MM.1S (cell line): ENCODE measurements at places on chromosomes 11 and 22.

DNA sequence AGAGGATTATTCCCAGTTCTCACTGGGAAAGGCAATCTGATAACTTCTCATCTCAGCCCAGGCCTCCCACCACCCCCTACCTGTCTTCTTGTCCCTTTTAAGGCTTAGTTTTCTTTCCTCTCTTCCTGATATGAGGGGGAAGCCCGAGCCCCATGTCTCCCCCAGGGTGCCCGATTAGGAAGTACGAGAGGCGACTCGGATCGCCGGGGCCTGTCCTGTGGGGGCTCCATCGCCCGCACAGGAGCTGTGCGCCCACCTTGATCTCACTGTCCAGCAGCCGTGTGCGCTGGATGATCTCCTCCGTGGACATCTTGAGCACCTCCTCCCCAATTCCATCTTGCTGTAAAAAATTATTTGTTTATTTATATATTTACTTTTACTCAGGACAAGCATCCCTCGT lies 628 bp downstream of the PSMC3 start:
- no peak for DNase-seq

- DNase-seq = peak; percentile 78
These were observed 7.5 kb upstream of the RAG2 start for GRCh38 chr11:36605221-36606216.

DNA sequence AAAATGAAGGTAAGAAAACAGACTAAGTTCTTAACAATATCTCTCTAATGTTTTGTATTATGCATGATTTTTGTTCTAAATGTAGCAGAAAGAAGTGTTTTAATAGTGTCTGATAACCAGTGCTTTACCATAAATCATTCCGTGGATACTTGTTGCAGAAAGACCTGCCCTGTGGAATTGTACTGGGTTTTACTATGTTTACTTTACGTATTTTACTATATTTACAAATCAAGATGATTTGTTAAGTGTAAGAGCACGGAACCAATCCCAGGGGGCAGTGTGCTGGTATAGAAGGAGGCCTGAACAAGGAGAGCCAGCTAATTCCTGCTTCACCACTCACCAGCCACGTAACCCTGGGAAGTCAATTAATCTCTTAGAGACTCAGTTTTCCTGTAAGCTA lies 1.4 kb downstream of the HTR3B start:
- DNase-seq = no peak

DNA sequence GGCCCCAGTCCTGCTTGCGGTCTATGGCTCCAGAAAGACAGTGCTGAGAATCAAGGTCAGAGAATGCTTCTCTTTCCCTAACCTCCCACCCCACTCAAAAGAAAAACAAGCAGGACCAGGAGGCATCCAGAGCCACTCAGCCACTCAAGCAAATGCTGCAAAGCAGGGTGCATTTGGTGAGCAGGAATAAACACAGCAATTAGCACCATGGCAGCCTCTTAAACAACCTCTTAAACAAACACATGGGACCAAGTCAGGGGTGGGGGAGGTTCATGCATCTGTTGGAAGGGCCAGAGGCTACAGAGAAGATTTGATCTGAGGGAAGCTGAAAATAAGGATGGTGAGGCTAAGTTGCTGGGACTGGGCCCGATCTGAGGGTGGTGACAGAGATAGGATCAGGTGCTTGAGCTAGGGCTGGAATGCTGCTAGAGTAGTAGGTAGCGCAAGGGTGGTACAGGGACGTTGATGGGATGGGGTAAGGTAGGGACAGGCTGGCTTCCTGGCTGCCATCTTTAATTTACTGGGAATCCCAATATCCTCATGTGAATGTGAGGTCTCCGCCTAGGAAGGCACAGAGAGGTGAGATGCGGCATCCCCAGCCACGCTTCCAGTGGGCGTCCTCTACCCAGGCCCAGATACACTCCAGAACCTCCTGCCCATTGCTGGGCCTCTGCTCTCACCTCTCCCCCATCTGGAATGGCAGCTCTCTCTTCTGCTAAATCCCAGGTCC lies 26.6 kb upstream of the LMO1 start:
- no peak for DNase-seq

DNA sequence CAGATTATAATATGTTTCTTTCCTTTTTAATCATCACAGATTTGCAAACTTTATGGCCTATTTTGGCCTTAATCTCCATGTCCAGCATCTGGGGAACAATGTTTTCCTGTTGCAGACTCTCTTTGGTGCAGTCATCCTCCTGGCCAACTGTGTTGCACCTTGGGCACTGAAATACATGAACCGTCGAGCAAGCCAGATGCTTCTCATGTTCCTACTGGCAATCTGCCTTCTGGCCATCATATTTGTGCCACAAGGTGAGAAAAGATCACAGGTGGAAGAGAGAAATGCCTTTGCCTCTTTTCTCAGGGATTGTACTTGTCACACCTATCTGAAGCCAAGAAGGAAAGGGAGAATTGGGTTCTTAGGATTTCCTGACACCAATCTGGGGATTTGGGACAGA lies 36.9 kb downstream of the SLC22A9 start:
- no peak for DNase-seq

DNA sequence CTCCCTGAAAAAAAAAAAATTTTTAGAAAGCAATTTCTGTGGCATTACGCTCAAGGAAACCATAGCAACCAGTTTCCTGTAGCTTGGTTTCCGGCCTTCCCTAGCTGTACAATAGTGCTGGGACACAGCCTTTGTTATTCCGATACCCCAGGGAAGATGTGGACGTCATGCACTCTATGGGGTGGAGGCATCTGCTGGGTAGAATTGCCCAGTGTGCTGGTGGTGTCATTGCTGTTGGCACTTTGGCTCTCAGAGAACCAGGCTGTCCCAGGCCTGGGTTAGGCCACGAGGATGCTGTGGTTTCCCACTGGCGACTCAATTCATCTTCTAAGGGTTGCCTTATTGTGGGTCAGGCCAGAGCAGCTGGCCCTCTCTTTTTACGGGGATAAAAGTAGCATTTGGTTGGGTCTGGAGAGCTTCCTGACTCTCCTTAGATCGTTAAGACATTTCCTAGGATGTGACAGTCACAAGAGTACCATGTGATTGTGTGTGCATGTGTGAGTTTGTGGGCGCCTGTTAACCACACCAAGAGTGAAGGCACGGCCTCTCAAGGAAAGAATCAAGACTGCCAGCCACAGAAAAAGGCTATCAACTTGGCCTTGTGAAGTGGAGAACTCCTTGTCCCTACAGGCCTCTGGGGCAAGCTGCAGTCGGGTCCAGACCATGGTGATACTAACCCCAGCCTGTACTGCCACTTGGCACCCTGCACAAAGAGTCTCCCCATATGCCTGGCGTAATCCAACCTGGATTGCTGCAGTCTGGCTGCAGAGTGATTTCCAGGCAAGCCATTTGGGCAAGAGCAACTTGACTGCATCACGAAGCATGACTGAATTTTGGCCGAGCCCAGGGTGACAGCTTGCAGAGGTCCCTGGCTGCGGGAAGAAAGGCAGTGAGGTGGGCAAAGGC lies 35.9 kb upstream of the NAV2 start:
- no peak for DNase-seq

- peak; percentile 24 for DNase-seq
These were observed 90.4 kb upstream of the PDGFD start for GRCh38 chr11:104254347-104254746.

DNA sequence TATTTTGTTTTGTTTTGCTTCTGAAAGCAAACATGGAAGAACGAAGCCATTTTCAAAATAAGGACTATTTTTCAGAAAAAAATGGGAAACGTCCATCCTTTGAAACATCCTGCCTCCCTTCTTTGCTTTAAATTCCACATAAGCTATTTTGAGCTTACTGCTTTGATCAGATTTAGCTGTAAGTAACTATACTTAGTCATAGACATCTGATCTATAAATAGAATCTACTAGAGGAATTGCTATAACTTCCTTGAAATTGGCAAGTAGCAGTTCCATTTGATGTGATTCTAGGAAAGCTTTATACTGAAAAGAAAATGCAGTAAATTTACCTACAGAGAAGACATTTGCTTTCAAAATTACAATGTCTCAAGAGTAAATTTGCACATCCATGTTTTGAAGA lies 305.8 kb downstream of the TTC28 start:
- DNase-seq = no peak

- DNase-seq = no peak
These were observed 2222.5 kb downstream of the LRRC4C start for GRCh38 chr11:39236916-39237315.

- no peak for DNase-seq
These were observed 12.3 kb downstream of the RELT start for GRCh38 chr11:73388265-73389133.

- no peak for DNase-seq
These were observed 495 bp upstream of the IFITM1 start for GRCh38 chr11:313304-313786.

GRCh38 chr11:64850979-64851567 lies 6.6 kb upstream of the CDC42BPG start:
- DNase-seq = peak; percentile 95

DNA sequence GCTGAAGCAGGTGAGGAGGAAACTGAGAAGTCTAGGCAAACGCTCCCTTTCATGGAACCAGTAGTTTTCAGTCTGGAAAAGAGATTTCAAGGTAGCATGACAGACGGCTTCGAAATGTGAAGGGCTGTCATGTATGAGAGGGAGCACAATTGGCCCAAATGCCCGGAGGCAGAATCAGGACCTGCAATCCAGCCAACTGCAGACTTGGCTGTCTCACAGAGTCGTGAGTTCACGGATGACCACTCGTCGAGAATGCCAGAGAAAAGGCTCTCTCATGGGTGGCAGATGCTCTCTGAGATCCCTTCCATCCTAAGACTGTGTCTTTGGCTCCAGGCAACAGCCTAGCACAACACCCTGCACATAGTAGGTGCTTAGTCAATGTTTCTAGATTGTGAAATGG lies 134.8 kb downstream of the DSCAML1 start:
- DNase-seq = no peak

DNA sequence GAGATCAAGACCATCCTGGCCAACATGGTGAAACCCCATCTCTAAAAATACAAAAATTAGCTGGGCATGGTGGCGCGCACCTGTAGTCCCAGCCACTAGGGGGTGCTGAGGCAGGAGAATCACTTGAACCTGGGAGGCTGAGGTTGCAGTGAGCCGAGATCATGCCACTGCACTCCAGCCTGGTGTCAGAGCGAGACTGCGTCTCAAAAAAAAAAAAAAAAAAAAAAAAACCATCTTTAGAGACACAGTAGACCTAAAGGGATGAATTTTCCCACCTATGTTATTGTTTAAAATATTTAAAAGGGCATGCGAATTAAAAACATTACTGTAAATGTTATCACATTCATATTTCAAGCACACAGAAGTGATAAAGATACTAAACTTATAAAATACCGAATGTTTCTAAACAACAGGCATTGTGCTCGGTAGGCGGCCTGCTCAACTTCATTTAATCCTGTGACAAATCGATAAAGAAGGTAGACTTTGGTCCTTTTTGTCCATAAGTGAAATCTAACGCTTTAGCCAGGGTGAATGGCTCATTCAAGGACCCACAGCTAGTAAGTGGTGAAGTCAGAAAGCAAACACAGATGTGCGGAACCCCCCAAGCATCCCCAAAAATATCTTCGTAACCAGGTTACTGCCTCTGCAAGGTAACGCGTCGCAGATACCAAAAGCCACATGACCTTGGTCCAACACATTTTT lies 16.1 kb downstream of the NCAPD3 start:
- DNase-seq = no peak

- no peak for DNase-seq
These were observed 1.4 kb downstream of the MDK start for GRCh38 chr11:46382646-46383403.

DNA sequence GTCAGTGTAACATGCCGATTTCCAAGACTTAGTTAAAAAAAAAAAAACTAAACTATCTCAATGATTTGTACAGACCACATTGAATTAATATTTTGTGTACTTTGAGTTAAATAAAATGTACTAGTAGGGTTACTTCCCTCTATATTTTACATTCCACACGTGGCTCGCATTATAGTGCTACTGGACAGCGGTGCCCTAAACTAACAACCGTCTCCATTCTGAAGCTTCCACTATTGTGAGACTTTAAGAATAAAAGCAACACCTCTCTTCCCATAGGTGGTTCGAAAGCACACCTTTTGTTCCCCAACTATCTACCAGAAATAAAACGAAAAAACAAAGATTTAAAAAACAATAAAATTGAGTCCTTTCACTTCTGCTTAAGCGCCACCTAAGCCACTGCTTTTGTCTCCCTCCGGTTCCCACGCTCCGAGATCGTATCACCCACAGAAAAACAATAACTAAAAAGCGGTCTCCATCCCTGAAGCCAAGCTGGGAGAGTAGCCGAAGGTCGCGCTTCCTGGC lies 380 bp upstream of the TTC17 start:
- no peak for DNase-seq
